ENCODE measurements at places on chromosomes 1 and 21.

DNA sequence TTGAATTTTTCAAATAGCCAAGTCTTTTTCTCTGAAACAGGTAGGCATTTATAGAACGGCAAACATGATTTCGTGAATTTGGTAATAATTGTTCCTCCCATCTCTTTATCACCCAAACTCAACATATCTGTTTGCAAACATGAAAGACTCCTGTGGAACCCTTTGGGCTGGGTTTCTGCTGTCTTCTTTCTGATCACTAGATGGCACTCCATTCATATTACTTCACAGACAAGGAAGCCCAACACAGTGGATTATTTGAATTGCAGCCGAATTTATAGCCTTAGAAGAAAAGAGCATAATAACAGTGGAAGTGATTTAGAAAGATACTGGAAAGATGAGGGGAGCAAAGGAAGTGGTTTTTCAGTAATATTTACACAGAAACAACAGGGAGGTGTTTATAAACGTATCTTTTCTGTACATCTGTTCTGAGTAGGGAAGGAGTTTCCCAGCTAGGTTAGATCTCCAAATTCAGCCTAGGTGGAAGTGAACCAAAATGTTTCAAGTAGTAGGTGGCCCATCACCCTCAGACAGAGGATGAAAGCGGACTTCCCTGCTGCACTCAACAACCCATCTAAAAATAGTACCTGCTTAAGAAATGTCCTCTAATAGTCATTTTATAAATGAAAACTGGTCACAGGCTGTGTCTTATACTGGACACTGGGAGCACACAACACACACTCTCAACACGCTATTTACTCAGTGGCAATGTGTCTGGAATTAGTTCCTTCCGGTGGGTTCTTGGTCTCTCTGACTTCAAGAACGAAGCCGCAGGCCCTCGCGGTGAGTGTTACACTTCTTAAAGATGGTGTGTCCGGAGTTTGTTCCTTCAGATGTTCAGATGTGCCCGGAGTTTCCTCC lies 67.6 kb downstream of the MAP3K21 start:
- no peak for DNase-seq

DNA sequence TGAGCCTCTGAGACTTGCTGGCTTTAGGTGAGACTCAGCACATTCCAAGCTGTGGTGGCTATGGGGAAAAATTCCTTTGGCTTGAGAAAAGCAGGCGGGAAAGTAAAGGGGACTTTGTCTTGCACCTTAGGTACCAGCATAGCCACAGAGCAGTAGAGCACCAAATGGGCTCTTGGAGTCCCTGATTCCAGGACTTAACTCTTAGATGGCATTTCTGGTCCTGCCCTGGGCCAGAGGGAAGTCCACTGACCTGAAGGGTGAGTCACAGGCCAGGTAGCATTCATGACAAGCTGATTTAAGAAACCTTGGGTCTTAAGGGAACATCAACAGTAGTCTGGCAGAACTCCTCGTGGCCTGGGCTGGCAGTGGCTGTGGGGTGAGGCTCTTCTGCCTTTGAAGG lies 344.7 kb downstream of the DUSP10 start:
- no peak for DNase-seq

- DNase-seq = no peak
Observed at GRCh38 chr1:40651138-40651857, 14.2 kb downstream of the RIMS3 start.

GRCh38 chr1:198492872-198493271 lies 47.6 kb downstream of the ATP6V1G3 start:
- DNase-seq = no peak

- no peak for DNase-seq
Observed at GRCh38 chr1:51761351-51761750, 117.2 kb downstream of the NRDC start.

GRCh38 chr1:150262388-150263320 lies 5.1 kb downstream of the CA14 start:
- no peak for DNase-seq

DNA sequence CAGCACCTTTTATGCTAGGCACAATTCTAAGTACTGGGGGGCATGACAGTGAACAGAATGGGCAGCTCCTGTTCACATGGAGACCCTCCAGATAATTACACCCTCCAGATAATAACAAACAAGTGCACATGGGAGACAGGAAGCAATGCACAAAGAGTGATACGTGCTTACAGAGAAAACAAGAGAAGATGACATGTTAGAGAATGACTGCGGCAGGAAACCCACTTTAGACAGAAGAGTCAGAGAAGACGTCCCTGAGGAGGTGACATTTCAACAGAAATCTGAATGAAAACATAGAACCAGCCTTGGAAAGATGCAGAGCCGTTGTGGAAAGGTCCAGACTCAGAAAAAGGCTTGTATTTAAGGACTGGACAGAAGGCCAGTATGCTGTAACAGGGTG lies 54.7 kb upstream of the ARTN start:
- DNase-seq = no peak

DNA sequence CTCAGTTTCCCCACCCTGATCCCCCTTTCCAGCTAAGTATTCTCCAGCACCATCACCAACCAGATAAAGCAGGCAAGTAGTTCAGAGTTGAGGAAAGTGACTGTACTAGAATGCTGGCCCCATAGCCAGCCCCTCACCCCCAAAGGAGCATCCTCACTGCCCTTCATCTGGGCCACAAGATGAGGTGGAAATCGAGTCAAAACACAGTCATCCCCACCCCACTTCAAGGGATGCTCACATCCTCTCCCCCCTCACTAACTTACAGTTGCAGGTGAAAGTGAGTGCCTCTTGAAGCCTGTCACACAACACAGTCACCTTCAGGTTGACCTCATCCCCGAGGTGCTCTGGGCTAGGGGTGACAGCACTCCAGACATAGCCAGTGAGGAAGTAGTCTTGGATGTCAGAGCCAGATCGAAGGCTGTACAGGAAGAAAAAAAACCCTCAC lies 30.4 kb downstream of the PIK3C2B start:
- DNase-seq = no peak

- no peak for DNase-seq
Observed at GRCh38 chr1:70353601-70354331, 756 bp downstream of the ANKRD13C start.

- DNase-seq = no peak
Observed at GRCh38 chr21:29513535-29513934, 214.8 kb downstream of the BACH1 start.

GRCh38 chr1:44368471-44369151 lies 13.6 kb upstream of the ERI3 start:
- DNase-seq = peak; percentile 62

DNA sequence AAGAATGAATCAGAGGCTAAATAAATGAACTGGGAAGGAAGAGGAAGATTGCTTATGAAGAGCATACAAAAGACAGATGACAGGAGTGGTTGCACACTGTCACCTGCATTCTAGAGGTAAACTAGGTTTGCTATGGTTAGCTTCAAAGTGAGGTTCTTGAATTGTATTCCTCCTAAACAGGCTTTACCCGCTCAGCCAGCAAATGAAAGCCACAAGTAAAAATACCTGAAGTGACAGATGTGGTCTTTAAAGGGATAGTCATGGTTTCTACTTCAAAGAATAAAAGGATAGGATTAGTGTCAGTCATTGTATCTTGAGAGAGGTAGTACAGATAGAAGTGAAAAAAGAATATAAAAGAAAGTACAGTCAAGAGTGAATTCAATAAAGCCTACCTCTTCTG lies 32.4 kb upstream of the PRDX6 start:
- DNase-seq = no peak

- peak; percentile 85 for DNase-seq
Observed at GRCh38 chr1:43933386-43934100, at the start of gene ARTN. Gene ARTN, plus strand, starts transcription at chr1:43933801. Its CDS starts 1,856 bp downstream, at chr1:43935657.

- DNase-seq = peak; percentile 54
Observed at GRCh38 chr1:230772457-230773395, 25.5 kb downstream of the CAPN9 start.

GRCh38 chr1:28205243-28205642 lies 27.6 kb downstream of the DNAJC8 start:
- no peak for DNase-seq

DNA sequence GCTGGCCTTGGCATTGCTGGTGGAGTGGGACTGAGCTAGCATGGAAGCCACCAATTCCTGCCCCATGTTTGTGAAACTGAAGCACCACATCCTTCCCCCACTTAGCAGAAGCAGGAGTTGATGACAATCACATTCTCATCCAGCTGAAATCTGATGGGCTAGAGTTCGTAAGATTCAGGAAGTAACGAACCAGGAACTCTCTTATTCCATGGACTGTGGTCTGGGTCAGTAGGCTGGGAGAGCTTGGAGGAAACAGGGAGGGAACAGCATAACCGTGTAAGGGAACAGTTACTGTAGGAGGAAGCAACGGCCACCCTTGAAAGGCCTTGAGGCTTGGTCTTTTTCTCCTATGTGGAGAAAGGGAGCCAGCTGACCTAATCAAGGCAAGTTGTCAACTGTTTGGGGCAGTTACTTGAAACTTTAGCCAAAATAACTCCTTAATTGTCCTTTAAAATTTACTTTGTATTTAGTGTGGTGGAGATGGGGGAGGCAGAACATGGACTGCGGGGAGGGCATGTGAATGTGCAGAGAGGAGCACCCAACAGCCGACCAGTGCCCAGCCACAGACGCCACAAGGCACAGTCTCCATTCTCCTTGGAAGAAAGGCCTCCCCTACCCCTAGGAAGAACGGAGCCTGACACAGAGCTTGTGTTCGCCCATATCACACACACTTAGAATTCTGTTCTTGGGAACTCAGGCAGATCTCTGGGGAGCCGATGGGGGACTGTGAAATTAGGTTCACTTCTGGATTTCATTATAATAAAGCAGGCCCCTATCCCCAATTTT lies 2.0 kb upstream of the COQ8A start:
- DNase-seq = no peak

- DNase-seq = no peak
Observed at GRCh38 chr1:209434631-209435217, 148.8 kb upstream of the CAMK1G start.

- DNase-seq = no peak
Observed at GRCh38 chr1:221149555-221150075, 270.4 kb downstream of the HLX start.

DNA sequence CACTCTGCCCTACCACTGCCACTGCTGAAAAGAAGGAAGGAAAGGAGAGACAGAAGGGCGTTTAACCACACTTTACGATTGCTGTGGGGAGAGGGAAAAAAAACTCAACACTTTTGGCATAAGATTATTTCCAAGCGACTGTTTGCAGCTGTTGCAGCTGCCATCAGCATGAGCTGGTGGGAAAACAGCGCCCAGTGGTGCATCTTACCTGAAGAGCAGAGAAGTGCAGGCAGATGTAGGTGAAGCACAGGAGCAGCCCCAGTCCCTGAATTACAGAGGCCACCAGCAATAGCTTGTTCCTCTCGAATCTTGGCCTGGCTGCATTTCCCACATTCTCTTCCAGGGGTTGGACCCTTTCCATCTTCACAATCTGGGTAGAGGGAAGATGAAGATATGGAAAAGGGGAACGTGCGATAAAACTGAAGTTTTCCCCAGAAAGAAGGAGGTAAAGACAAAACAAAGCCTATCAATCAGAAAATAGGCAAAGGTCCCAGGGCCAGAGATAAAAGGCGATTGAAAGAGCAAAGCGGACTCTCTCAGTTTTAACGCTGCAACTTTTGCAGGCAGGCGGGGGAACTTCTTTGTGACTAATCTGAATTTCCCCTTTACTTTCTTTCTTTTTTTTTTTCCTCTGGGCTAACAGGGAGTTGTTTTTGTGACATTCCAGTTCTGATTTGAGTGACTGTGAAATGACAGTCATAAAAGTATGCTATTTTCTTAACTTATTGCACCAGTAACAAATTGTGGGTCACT lies at the start of gene TNFSF4:
Gene TNFSF4 (minus strand): TSS at position 516 of the 753 bp plus-strand sequence. CDS start 155 bp downstream, at position 361.
- DNase-seq = no peak

DNA sequence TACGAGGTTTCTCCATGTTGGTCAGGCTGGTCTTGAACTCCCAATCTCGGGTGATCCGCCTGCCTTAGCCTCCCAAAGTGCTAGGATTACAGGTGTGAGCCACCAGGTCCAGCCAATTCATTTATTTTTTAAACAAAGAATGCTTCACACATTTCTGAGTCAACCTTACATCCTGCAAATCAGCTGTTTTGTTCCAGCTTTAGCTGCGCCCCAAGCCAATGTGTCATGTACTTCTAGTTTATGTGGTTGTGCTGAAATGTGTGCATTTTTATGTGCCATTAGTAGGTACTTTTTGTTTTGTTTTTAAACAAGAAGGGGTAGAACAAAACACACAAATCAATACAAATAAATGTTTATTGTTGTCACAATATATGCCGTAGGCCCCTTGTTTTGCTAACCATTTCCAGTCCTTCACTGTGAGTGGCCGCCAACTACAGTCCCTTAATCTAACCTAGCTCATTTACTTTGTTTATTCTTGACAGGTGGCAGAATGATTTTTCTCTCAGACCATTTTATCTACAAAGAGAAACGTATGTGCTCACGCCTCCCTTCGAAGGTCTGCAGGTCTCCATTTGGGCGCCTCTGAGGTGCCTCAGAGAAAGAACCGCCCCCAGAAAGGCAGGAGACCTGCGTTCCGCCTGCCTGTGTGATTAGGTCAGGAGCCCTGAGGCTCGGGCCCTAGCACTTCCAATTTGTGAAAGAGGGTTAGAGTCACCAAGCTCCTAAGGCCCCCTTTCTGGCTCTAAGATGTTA lies 2.8 kb upstream of the CASQ2 start:
- DNase-seq = peak; percentile 78

DNA sequence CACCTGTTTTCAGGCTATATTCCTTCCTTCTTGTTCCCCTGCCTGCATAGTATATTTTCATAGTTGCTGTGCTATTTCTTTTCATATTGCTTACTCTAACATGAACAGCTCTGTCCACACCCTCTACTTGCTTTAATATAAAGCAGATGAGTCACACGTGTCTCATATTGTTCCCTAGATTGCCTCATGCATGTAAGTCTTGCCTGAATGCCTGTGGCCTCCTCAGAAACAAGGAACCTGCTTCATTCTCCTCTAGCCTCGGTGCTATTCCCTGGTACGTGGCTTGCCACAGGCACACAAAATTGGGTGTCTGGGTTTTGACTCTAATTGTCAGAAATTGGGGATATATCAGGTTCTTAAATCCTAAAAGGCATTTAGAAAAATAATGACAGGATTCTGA lies 16.5 kb upstream of the PKP1 start:
- peak; percentile 1 for DNase-seq

DNA sequence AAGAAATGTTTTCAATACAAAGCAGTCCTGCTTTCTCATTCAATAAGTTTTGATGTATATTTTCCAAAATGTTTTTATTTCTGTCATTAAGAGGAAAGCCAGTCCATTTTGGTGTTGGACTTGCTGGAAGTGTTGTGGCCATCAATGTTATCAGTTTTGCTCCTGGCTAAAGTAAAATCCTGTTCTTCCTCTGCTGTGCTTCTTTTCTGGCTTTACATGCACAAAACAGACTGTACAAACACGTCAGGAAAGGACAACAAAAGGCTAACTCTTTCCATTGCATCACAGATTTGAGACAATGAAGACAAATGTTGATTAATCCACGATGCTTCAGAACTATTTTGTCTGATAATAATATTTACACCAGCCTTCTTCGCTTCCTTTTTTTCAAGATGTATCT lies 735.4 kb downstream of the LTN1 start:
- no peak for DNase-seq

All from H9 (cell line).